ENCODE measurements at places on chromosomes 2 and 18. TPM values are rescaled to one million over a fixed set of nuclear protein-coding genes. Genes with fewer than 3 reads are reported as not detected.

The MOGAT1 gene
- not detected for polyA plus RNA-seq

The TCF7L1 gene
- 35.7 TPM for polyA plus RNA-seq

The SANBR gene
- polyA plus RNA-seq = 19.6 TPM

The RGPD3 gene
- 0.28 TPM for polyA plus RNA-seq

The PTRHD1 gene
- 46.6 TPM for polyA plus RNA-seq

The AQP12A gene
- not detected for polyA plus RNA-seq

The TUBA4B gene
- 0.22 TPM for polyA plus RNA-seq

All from muscle of back (tissue), 13 donors.